ENCODE measurements at places on chromosomes 1 and 21.

DNA sequence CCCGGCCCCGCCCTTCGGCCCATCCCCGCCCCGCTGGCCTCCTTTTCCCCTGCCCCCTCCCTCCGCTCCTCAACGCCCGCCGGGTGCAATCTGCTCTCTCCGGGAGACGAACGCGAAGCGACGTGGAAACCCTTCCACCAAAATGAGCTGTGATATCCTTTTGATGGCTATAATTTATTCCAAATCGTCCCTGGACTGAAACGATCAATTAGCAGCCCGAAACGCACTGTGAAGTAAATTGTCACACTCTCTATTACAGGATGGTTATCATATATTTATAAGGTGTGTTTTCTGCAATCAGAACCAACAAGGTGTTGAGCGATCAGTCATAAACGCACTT, 134.6 kb upstream of the BARHL2 start:
- DNase-seq, result no peak

GRCh38 chr1:84735483-84735882, 45.2 kb upstream of the SSX2IP start:
- no peak for DNase-seq

GRCh38 chr1:22284906-22285548, 142.1 kb upstream of the WNT4 start:
- DNase-seq, result no peak

DNA sequence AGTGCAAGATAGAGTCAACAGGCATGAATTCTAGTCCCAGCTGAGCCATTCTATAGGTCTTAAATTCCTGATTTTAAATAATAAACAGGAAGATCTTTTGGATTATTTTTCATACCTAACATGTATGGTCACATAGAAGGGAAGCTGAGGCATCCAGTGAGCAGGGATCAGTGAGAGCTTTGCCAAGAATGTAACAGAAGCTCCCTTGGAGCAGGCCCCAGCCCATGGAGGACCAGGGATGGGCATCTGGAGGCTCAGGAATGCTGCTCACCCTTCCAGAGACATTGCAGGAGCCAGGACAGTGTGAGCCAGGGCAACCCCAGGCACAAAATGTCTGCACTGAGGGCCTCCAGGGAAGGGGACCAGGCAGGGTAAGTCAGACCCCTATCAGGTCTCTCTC, 54.4 kb upstream of the KCND3 start:
- DNase-seq, result no peak

Data from H9 (cell line).